Glomerular endothelial cell (primary cell): ENCODE measurements at places on chromosomes 1 and 21. TPM values are rescaled to one million over a fixed set of nuclear protein-coding genes. Genes with fewer than 3 reads are reported as not detected.

Gene EPHB2
- total RNA-seq, result 71.1 and 77.9 TPM in 2 replicates

Gene TMEM82
- not detected in 2 replicates for total RNA-seq

Gene OR2L3
- not detected in 2 replicates for total RNA-seq

Gene ATP1A4
- not detected in 2 replicates for total RNA-seq

Gene LCE3D
- not detected in 2 replicates for total RNA-seq

Gene RRP1B
- 30.9 and 41.0 TPM in 2 replicates for total RNA-seq

Gene KIRREL1
- total RNA-seq, result 60.3 and 86.7 TPM in 2 replicates

Gene SLC26A9
- 0.05 and 0.23 TPM in 2 replicates for total RNA-seq

Gene OR10J1
- total RNA-seq, result not detected in 2 replicates

Gene PTAFR
- not detected in 2 replicates for total RNA-seq

Gene B4GALT2
- total RNA-seq, result 87.5 and 93.8 TPM in 2 replicates

Gene ARHGAP30
- not detected in 2 replicates for total RNA-seq

Gene LRRC53
- total RNA-seq, result not detected in 2 replicates

Gene LPAR3
- 0.06 TPM in 1 of 2 replicates, not detected in the other for total RNA-seq

DNA sequence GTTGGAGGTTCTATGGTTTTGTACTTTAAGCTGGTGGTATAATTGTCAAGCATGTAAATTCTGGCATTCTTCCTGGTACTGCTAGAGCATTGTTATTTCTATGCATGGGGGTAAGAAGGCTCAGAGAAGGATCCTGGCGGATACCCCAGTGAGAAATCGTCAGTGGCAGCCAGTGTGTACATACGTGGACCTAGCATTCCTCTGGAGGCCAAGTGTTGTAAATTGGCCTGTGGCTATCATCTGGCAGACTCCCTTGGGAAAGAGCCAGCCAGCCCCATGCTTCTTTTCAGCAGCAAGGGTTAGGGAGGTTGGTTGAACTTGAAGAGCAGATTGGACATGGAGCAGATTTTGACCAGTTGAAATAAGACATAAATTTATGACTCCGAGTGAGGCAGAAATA is 5.2 kb upstream of the AGO3 start:
- no peak for DNase-seq

GRCh38 chr1:94934551-94934950 is 7.6 kb upstream of the CNN3 start:
- no peak for DNase-seq

DNA sequence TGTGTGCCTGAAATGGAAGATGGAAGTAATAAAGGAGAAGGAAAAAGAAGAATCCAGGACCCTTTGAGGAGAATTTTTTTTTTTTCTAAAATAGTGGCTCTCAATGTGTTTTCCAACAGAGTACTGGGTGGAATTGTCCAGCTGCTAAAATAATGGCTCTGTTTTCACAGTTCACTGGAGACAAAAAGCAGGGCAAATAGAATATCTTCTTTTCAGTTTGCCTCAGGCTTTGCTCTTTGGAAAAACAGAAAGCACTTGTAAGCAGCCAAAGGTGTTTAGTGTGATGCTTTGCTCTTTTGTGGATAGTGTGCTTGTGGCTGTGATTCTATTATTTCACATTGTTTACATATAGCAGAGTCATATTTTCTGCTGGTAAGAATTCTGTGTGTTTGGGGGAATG is 77.4 kb upstream of the MROH9 start:
- no peak for DNase-seq

DNA sequence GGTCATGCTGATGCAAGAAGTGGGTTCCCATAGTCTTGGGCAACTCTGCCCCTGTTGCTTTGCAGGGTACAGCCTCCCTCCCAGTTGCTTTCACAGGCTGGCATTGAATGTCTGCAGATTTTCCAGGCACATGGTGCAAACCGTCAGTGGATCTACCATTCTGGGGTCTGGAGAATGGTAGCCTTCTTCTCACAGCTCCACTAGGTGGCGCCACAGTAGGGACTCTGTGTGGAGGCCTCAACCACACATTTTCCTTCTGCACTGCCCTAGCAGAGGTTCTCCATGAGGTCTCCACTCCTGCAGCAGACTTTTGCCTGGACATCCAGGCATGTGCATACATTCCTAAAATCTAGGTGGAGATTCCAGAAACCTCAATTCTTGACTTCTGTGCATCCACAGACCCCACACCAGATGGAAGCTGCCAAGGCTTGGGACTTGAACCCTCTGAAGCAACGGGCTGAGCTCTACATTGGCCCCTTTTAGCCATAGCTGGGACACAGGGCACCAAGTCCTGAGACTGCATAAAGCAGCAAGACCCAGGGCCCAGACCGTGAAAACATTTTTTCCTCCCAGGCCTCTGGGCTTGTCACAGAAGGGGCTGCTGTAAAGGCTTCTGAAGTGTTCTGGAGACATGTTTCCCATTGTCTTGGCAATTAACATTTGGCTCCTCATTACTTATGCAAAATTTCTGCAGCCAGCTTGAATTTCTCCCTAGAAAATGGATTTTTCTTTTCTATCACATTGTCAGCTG is 466.2 kb upstream of the PBX1 start:
- no peak for DNase-seq

- DNase-seq, result no peak
These were observed 72.8 kb downstream of the SLC45A1 start for GRCh38 chr1:8390707-8391106.

- DNase-seq, result no peak
These were observed 221.5 kb upstream of the FMN2 start for GRCh38 chr1:239870194-239870593.

- DNase-seq, result no peak
These were observed 137.8 kb downstream of the HIVEP3 start for GRCh38 chr1:41780916-41781315.

DNA sequence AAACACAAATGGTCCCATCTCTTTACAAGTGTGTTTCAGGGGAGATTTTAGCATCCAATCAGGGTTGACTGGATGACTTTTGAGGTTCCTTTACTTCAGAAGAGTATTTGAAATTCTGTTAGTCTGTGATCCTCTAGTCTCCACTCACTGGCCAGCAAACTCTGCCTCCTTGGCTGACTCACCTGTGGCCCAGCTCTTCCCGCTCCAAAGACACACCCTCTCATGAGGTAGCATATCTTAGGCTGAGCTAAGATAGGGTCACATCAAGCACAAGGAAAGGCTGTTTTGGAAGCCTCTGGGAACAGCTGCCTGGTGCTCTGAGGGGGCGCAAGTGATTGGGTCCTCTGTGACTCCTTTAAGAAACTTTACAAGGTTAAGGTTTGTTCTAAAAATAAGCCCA is 102.3 kb upstream of the FGGY start:
- DNase-seq, result no peak

DNA sequence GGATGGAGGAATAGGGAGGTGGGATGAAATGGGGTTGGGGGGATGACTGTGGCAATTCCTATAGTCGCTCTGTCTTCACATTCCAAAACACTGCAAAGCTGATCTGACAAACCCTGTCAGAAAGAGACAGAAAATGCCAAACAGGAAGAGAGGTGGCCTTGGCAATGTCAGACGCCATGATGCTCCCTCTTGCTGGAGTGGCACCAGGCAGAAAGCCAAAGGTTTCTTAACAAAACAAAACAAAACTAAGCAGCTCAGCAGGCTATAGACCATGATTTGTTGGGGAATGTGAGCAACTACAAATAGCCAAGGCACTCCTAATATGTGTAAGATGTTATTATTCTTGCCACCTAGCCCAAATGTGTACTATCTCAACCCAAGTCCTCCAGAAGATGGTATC is 42.9 kb upstream of the PLA2G2C start:
- no peak for DNase-seq

GRCh38 chr1:39691383-39692151 is at the start of gene HPCAL4:
Gene HPCAL4 (minus strand): TSS chr1:39691433. CDS start chr1:39684603, 6,830 bp downstream.
- DNase-seq, result no peak

DNA sequence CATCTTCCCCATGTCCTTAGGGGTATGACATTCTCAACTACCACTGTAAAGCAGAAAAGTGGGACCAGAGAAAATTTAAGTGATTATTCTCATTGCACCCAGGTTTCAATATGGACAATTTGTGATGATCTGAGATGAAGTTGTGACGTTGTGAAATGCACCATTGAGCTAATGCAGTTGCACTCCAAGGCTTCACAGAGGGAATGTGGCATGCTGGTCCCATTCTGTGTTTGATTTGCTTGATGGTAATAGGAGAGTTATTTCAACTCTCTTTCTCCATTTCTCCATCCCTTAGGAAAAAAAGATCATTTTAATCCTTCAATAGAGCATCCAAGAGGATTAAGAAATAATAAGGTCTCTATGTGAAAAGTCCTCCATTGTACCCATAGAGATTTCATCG is 136.6 kb downstream of the SLC30A10 start:
- no peak for DNase-seq

GRCh38 chr1:24427545-24427862 is 11.9 kb downstream of the NIPAL3 start:
- DNase-seq, result no peak

DNA sequence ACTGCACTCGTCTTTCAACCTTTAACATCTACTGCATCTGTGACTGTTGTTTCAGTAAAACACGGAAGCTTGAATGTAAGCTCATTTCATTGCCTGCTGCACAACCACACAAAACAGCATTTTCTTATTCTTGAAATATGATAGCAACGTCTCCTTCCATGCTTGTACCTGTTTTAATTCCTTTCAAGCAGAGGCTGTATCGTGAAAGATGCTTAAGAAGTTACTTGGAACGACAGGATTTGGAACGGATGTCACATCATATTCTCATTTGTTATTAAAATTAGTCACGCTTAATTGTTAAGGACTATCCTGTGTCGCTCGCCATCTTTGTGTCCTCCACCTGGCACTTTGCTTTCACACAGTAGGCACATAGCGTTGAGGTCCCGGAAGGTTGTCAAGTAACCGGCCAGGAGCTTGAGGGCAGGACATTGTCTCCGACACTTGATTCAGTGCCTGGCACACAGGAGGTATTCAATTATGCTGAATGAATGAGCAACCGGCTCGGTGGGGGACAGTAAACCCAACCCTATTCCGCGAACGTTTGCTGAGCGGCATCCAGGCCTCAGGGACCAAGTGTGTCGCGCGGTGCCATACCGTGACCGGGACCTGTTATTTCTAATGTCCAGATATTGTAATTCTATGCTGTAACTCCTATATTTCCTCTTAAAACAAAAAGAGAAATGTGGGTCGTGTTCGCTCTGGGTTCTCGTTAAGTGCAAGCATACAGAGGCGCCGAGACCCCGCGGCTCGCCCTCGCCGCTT is 499 bp upstream of the SH3GLB1 start:
- DNase-seq, result no peak

GRCh38 chr1:10509809-10510509 is 35.2 kb downstream of the PEX14 start:
- no peak for DNase-seq

- no peak for DNase-seq
These were observed 14.3 kb downstream of the GPR137B start for GRCh38 chr1:236156512-236157208.

DNA sequence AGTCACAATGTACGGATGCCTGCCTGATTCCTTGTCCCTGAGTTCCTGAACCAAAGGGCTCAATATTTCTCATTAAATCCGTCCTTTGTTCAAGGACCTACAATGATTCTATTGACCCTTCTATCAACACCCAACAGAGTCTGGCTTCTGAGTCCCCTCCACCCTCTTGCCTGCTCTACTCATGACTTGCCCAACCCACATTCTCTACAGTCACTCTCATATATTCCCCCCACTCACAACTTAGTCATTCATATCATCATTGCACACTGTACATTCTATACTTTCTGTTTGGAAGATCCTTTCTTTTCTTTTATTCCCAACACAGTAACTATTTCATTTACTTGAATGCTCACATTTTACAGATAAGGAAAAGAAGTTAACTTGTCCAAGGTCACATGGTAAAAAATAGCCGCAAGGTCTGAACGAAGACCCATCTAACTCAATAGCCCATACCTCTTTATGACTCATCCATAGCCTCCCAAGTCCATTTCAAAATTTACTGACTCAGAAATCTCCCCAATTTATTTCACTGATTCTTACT is 3.6 kb downstream of the OTUD7B start:
- no peak for DNase-seq

DNA sequence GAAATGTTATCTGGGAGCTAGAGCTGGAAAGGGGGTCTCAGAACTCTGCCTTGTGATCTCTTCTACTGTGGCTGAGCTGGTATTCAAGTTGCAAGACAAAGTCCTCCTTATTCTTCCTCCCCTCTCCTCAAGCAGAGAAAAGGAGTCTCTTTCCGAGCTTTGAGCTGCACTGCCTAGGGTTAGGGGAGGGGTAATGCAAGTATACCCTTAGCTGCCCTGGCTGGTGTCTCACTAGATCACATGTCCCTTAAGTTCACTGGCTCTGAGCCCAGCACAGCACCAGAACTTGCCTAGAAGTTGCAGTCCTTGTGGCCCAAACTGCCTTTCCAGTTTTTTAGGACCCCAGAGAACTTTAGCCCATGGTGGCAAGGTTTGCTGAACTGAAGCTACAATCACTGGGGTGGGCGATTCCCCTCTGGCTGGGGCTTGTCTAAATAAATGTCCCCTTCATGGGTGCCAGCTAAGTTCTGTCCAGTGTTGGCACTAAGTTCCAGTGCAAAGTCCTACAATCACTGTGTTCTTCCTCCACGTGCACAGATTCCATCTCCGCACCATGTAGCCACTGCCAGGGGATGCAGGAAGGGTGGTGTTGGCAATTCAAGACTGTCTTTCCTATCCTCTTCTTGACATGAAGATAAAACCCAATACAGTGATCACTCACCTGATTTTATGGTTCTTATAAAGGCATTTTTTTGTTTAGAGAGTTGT is 22.7 kb upstream of the CHIA start:
- DNase-seq, result no peak

GRCh38 chr1:200959411-200959921 is 64.0 kb downstream of the KIF21B start:
- no peak for DNase-seq
